ENCODE measurements at places on chromosomes 2 and 18.

DNA sequence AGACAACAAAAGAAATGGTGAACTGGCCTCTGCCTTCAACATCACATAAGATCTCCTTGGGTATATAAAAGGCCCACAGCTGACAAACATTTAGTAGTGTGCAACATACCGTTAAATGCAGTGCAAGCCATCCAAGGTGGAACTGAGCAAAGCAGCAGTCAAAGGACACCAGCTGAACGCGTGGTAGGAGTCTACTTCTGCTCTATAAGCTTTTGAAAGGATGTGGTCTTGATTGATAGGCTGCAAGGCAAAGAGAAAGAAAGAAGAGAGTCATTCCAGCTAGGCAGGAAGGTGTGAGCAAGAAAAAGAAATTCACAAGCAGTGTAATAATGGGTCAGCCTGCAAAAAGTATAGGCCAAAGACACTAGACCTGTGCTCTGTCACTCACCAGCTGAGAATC, 356.3 kb downstream of the SATB2 start:
- DNase-seq: no peak

GRCh38 chr2:176636401-176636800, 367.2 kb downstream of the MTX2 start:
- DNase-seq: no peak

- DNase-seq: no peak
Observed at GRCh38 chr2:36559221-36559942, 38.6 kb downstream of the FEZ2 start.

DNA sequence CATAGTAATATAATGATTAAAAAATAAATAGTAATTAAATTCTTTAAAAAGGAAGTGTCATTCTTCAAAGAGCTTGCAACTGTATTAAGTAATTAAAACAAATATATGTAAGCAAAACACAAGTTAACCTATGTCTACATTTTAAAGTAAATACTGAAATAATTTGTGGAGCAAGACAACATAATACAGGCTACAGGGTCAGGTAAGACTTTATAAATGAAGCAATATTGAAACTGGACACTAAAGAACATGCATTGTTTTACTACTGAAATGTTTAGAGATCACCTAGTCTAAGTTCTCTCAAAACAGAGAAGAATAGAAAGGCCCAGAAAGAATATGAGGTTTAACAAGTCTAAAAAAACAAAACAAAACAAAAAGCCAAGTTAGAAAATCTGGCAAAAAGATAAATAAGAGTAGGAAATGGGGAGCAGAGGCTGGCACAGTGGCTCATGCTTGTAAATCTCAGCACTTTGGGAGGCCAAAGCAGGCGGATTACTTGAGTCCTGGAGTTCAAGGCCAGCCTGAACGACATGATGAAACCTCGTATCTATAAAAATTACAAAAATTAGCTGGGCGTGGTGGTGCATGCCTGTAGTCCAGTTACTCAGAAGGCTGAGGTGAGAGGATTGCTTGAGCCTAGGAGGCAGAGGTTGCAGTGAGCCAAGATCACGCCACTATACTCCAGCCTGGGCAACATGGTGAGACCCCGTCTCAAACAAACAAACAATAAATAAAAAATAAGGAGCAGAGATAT, 34.4 kb downstream of the VPS54 start:
- no peak for DNase-seq

GRCh38 chr2:238203973-238204683, 633 bp upstream of the ILKAP start:
- no peak for DNase-seq

GRCh38 chr2:174573621-174574081, 24.0 kb downstream of the WIPF1 start:
- DNase-seq: no peak

DNA sequence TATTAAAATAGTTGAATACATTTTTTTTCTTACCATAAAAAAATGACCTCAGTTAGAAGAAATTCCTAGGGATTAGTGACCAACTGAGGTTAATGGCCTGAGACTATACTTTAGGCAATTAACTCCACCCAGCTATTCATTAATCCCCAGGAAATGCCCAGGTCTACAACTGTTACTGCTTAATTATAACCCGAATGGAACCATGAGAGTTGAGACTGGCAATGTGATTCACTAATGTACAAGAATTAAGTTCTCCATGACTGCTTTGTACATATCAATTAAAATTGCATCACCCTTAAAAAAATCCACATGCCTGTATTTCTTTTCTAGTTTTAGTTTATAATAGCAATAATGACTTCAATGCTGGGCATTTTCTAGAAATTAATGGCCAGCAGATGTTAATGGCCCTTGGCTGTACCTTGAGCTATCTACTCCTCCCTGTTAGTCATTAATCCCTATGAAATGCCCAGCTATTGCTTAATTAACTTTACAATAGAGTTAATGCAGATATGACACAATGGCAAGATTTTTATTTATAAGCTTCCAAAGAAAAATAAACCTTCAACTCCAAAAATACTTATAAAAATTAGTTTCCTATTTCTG, 44.1 kb downstream of the ERBB4 start:
- DNase-seq: peak; percentile 76

GRCh38 chr2:218387369-218388194, 5.5 kb downstream of the SLC11A1 start:
- peak; percentile 67 for DNase-seq

GRCh38 chr2:237860273-237860935, 981 bp downstream of the RAMP1 start:
- no peak for DNase-seq
